CD4-positive, alpha-beta T cell treated with Interleukin-6 at 100 ng/mL for 8 hours (primary cell): ENCODE measurements at places on chromosomes 6 and 20.

- DNase-seq: no peak
Observed at GRCh38 chr6:144886682-144887081, 601.5 kb downstream of the UTRN start.

DNA sequence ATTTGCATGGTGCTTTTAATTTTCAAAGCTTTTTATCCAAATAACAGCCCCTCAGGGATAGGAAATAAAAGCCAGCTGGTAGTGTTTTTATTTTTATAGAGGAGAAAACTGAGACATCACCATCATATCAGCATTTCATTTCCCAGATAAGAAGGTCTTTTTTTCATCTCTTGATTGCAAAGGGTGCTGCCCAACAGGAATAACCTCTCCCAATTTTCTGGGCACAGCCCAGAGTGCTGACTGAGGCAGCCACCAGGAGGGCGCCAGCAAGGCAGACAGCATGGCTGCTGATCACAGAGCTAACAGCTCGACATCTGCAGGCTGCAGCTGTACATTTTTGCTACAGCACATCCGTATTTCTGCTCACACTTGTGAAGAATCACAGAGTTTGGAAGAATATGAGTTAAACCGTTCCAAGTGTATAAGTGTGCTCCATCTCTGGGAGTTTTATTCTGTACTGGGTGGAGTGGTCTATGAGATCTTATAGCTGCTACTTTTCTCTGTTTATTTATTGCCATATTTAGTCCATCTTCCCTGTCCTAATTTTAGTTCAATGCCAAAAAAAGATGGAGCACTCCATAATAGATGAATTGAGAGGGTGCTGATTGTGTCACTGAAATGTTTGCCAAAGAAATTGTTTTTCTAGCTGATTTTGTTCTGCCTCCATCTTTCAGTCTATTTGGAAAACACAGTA lies 85.5 kb upstream of the C20orf144 start:
- no peak for DNase-seq

GRCh38 chr20:31555203-31555775 lies 41.0 kb downstream of the HM13 start:
- no peak for DNase-seq

DNA sequence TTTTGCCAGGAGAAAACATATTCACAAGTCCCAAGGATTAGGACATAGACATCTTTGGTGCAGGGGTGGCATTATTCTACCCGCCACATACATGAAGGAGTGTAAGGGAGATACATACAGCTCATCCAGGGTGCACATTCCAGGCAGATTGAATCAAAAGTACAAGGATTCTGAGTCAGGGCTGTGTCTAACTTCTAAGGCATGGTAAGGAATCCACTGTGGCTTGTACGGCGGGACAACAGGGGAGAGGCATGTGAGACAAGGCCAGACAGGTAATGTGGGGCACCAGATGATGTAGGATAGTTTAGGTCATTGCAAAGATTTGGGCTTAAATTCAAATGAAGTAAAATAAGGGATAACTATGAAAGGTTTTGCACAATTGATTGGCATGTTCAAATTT lies 780.9 kb downstream of the C6orf118 start:
- DNase-seq: no peak

GRCh38 chr6:44829836-44830235 lies 442.3 kb downstream of the CDC5L start:
- DNase-seq: no peak

- no peak for DNase-seq
Observed at GRCh38 chr6:11810039-11810541, 31.5 kb upstream of the ADTRP start.

GRCh38 chr6:74054190-74054589 lies 358.2 kb downstream of the CD109 start:
- DNase-seq: no peak

GRCh38 chr6:31677955-31678354 lies 2.9 kb downstream of the LY6G5C start:
- no peak for DNase-seq

GRCh38 chr6:80280262-80281010 lies 174.0 kb downstream of the BCKDHB start:
- DNase-seq: no peak

DNA sequence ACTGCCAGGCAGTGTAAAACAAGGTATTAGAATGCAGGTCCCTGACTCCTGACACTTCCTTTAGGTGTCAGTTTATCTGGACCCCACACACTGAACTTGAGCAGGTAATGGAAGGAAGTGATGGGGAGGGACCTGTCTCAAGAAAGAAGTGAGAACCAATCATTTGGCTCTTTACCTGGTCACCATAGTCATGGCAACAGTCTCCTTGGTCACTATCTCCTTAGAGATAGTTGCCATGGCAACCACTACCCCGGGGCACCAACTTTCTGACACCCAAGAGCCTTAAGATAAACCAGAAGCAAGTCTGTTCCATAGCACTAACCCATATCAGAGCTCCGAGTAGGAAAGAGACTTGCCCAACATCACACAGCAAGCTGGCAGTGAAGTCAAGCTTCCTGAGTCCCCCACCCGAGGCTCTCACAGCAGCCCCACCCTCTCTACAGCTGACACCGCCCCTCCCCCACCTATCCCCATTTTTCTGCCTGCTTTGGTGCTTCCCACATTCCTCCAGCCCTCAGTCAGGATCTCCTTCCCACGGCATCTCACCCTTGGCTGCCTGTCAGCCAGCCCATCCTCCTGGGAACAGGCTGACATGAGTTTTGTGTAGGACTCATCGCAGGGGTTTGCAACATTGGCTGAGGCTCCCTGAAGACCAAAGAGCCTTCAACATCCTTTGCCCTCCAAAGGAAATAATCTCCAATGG lies 16.3 kb upstream of the HM13 start:
- no peak for DNase-seq

DNA sequence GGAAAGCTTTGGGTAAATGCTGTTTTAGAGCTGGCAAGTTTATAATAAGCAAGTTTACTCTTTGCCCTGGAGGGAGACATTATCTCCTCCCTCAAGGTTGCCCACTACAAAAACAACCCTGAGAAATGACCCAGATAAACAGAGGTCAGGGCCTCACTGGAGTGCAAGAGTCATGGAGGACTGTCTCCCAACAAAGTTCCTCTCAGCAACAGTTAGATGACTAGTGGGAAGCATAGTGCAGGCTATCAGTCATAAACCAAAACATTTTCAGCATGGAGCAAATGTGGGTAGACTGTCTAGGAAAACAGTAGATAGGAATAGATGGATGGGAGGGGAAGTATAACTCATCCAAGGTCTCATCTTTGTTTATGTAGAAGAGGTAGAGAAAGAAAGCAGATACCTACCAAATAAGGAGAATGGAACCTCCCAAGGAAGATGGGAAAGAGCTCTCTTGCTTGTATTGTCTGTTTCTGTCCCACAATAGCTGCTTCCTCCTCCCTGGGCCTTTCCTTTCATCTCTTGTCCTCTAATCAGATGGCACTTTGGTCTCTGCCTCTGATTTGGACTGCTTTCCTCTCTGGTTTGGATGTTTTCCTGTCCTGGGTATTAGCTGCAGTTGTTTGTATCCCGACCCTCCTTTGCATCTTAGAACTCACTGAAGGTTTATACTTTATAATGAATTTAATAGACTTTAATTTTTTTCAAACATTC lies 95.4 kb downstream of the WASF1 start:
- DNase-seq: no peak

- DNase-seq: no peak
Observed at GRCh38 chr6:109503327-109504224, 20.6 kb upstream of the ZBTB24 start.

DNA sequence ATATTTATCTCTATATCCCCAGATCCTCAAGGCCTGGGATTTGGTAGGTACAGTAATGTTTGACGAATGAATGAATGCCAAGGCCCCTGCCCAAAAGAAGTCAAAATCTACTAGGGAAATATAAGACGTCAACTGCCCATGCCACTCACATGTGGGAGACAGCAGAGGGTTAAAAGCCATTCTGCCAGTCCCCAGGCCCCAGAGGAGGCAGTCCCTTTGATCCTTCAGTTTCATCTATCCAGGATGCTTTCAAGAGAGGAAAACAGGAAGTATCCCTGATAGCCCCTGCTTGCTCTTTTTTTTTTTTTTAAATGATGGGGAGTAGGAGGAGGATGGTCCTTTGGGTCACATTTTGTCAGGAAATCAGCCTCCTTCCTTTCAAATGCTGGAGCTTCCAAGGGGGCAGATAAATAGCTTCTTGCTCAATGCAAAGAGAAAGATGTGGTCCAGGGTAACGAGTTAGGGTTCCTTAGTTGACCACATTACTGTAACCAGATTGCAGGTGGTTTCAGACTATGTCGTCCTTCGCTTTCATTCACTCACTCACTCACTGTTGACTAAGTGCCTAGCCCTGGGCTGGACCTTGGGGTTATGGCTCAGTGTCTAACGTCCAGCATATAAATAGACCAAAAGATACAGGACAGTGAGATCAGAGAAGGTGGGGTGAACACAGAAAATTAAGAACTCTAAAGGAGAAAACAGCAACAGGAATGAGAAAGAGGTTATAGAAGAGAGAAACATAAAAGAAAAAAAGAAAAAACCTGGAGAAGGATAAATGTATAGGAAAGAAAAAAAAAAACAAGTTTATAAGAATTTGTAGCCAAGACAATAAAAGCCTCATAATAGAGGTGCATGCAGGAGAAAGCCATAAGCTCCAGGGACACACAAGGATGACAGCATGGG lies 64.6 kb upstream of the PIM1 start:
- DNase-seq: no peak

DNA sequence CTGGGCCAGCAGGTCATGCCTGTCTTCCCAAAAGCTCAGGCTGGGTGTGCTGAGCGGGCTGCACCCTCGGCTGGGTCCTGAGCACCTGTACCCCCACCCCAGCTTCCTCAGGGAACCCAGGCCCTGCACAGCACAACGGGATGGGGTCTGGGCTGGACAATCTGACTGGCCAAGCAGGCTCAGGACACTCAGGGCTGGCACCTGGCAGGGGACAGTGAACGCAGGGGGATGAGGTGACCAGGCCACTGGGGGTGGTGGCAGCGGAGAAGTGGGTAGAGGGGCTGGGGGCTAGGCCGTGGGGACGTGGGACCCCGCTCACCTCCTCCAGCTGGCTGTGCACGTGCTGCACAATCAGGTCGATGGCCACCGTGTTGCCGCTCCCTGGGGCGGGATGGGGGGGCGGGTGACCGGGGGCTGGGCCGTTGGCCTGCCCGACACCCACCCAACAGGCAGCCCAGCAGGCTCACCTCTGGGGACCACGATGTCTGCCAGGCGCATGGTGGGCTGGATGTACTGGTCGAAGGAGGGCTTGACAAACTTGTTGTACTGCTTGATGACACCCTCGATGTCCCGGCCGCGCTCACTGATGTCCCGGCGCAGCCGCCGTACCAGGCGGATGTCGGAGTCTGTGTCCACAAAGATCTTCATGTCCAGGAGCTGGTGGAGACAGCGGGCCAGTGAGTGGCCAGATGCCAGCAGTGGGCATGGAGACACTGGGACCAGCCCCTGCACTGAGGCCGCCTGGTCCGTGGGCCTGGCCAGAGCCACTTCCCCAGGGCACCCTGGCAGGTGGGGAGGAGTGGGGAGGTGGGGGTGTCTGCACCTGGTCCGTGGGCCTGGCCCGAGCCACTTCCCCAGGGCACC lies 11.9 kb downstream of the UCKL1 start:
- no peak for DNase-seq

GRCh38 chr6:41670703-41671360 lies 32.6 kb downstream of the MDFI start:
- DNase-seq: no peak

GRCh38 chr6:67882436-67883311 lies 752.4 kb upstream of the ADGRB3 start:
- no peak for DNase-seq

- DNase-seq: no peak
Observed at GRCh38 chr6:97422171-97422570, 139.2 kb upstream of the MMS22L start.

DNA sequence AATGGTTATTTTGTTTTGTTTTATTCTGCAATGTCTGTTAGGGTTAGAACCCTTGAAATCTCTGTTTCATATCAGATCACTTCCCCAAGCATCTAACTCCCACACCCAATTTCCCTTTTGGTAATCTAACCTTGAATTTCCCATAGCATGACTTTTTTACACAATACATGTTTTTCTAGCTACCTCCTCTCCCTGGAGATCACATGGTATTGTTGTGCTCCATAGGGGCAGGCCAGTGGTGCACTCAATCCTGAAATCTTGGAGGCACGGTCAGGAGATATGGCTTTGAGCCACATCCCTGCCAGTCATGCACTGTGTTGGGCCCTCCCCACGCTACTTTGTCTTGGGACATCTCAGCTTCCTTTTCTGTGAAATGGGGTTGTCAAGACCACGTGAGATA lies 36.7 kb upstream of the NNAT start:
- DNase-seq: no peak

GRCh38 chr20:49750611-49751396 lies 37.1 kb upstream of the B4GALT5 start:
- no peak for DNase-seq

- DNase-seq: no peak
Observed at GRCh38 chr6:83770910-83771309, 62.0 kb upstream of the SNAP91 start.

GRCh38 chr20:54067606-54068174 lies 2.7 kb downstream of the BCAS1 start:
- no peak for DNase-seq

DNA sequence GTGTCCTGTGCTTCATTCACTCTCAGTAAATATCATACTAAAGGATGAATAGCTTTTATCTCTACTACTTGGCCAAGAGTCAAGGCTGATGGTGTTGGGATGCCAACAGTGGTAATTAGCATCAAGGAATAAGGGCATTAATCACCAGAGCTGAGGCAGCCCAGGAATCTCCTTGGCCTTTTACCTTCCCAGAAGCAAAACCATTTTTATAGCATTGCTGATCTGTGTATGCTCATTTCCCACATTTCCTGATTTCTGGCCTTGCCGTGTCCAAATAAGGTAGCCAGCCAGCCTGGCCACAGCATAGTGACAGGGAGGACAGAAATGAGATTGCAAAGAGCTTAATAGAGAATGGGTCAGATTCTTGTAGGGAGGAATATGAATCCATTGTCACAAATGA lies 76.7 kb upstream of the FOXO3 start:
- no peak for DNase-seq
